NB4 (cell line): ENCODE measurements at places on chromosomes 12 and 14.

GRCh38 chr14:45699471-45699870 is 446.5 kb upstream of the MIS18BP1 start:
- no peak for DNase-seq

GRCh38 chr14:53696217-53696965 is 260.2 kb downstream of the BMP4 start:
- no peak for DNase-seq

DNA sequence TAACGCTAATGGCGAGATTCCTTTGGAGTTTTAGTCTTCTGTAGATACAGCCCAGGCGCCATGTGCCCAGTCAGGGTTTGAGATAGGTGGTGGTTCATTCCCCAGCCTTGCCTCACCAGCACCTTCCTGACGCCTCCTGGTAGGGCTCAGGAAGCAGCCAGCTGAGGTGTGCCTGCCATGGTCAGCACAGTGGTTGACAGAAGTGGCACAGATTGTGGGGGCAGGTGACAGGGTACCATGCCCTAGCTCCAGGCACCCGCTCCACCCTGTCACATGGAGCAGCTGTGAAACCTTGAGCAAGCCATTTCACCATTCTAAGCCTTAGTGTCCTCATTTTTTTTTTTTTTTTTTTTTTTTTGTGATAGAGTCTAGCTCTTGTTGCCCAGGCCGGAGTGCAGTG is 45.6 kb downstream of the EVL start:
- DNase-seq, result no peak

- DNase-seq, result no peak
Observed at GRCh38 chr14:78737116-78737515, 566.9 kb downstream of the NRXN3 start.

- DNase-seq, result no peak
Observed at GRCh38 chr14:55704654-55705053, 124.6 kb downstream of the KTN1 start.

DNA sequence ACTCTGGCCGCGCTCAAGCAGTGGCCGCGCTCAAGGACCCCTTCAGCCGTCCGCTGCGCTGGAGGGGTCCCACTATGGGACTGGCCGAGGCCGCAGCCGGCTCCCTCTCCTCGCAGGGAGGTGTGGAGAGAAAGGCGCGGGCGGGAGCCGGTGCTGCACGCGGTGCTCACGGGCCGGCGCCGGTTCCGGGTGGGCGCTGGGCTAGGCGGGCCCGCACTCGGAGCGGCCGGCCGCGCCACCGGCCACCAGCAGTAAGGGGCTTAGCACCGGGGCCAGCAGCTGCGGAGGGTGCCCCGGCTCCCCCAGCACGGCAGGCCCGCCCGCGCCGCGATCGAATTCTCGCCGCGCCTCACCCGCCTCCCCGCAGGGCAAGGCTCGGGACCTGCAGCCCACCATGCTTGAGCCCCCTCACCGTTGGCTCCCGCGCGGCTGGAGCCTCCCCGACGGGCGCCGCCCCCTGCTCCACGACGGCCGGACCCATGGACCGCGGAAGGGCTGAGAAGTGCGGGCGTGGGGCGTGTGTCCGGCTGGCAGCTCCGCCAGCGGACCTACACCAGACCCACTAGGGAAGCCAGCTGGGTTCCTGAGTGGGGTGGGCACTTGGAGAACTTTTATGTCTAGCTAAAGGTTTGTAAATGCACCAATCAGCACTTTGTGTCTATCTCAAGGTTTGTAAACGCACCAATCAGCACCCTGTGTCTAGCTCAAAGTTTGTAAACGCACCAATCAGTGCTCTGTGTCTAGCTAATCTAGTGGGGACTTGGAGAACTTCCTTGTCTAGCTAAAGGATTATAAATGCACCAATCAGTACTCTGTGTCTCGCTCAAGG is 49.5 kb downstream of the KLHL28 start:
- no peak for DNase-seq

- peak; percentile 94 for DNase-seq
Observed at GRCh38 chr12:66188584-66189485, at the start of gene IRAK3. Gene IRAK3 (plus strand): TSS chr12:66189214. CDS start chr12:66189300, 86 bp downstream.
